Colonic mucosa (tissue), 4 donors: ENCODE measurements at places on chromosomes 2 and 18.

GRCh38 chr2:7009207-7009911 lies 92.1 kb downstream of the RNF144A start:
- no peak for DNase-seq

DNA sequence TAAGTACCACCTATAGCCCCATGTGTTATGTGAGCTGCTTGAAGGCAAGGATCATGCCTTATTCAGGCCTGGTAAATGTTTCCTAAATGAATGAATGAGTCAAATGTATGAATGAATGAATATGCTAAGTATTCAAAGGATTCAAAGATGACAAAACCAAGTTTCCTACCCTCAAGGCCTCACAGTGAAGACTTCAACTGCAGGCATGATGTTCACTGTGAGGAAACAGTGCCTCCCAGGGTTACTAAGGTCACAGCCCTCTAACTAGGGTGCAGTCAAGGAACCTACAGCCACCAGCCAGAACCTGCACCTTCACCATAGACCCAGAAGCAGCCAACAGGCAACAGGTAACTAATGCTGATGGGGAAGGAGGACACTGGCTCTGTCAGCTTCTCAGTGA lies 69.3 kb downstream of the SUMO1 start:
- DNase-seq: no peak

DNA sequence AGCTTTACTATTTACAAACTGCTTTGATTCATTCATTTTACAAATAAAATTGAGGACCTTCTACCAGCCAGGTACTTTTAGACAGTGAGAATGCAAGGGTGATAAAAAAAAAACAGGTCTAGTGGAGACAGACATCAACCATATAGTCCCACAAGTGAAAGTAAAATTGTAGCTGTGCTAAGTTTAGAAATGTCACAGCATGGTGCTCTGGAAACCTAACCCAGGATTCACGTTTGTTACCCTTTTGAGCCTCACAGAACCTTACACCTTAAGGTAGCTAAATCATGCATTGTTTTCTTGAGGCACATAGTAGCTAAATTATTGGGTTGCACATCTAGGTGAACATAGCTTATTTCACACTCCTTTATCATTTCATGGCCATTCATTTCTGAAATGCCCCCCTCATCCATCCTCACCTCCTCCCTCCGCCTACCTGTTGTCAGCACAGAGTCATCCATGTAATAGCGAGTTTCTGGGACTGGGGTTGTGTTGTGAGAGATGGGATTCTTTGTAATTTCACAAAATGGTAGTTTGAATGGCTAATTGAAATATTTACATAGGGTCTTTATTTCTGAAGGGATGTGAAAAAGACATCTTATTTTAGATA lies 7.1 kb downstream of the MTA3 start:
- DNase-seq: no peak

DNA sequence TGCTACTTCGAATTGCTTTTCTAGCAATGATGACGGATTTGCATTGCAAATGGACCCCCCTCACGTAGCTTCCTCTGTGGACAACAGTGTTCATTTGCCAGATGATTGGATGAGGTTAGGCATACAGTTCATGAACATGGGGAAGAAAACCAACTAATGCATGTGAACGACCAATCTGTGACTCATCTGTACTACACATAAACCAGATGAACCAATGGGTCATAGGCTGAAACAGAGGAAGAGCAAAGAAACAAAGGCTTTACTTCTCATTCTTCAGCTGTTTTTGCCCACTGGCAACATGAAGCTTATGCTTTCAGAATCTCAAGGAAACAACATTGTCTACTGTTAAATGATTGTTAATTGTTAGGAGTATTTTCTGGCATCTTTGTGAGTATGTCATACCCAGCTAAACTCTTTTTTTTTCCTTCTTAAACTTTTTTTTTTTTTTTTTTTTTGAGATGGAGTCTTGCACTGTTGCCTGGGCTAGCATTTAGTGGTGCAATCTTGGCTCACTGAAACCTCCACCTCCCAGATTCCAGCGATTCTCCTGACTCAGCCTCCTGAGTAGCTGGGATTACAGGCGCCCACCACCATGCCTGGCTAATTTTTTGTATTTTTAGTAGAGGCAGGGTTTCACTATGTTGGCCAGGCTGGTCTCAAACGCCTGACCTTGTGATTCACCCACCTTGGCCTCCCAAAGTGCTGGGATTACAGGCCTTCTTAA lies 35.5 kb downstream of the EFEMP1 start:
- no peak for DNase-seq

DNA sequence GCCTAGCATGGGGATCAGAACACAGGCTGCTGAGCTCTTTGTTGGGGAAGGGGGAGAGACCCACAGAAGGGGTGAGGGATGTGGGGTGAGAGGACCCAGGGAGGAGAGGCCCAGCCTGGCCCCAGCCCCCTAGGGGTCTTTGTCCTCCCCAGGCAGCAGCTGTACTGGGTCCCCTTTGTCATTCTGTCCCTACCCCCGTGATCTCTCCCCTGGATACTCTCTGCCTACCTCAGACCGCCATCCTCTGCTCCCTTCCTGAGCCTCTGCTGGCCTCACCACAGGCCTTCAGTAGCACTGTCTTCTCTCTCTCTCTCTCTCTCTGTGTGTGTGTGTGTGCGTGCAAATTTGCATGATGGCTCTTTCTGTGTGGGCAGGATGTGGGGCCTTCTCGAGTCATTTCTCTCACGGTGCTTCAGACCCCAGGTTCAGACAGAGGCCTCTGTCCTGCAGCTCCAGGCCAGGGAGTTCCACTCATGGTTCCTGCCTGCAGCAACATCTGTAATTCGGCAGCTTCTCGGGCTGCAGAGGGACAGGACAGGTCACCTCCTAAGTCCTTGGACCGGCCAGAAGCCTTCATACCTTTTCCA lies 1.4 kb downstream of the PSD4 start:
- no peak for DNase-seq

DNA sequence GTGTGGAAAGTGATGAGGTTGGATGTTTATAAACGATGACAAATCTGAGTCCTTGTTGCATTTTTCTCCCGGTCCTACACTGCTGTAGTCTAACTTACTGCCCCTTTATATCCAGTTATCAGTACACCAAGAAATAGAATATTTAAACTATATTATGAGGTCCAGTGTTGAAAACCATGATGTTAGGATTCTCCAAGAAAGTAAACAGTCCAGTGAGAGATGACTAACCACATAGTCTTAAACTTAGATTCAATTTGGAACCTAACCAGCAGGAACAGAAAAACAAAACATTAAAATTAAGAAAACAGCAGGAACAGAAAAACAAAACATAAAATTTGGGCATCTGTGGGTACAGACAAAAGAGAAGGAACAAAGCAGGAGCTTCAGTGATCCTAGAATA lies 143.2 kb downstream of the TPGS2 start:
- no peak for DNase-seq

DNA sequence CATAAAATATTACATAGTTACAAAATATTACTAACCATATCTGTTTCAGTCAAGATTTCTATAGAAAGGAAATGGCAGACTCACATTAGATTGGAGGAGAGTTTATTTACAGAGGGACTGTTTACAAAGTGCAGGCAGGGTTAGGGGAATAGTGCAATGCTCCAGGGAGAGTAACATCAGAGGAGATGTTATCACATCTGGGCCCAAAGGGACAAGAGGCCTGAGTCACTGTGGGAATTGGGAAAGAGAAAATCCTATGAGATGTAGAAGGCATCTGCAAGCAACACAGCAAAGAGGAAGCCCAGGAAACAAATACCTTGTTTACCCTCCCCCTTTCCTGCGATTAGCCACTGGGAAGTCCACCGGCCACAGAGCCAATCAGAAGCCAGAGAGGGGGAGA lies 227.3 kb upstream of the TANK start:
- DNase-seq: no peak

DNA sequence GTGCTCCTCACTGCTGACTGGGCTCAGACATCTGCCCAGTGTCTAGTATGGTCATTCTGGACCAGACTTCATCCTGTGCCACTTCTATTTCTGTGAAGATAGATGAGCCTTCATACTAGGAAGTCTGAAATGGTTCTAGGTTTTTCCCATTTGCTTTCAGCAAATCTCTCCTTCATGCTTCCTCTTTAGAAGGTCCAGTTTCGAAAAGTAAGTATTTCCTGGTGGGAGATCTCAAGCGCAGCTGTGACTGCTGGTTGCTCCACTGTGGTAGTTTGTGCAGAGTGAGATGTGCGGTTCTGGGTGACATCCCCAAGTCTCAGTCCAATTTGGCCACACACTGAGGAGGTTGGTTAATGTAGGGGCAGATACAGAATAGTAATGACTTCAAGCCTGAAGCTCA lies 14.4 kb downstream of the IL36B start:
- DNase-seq: no peak

DNA sequence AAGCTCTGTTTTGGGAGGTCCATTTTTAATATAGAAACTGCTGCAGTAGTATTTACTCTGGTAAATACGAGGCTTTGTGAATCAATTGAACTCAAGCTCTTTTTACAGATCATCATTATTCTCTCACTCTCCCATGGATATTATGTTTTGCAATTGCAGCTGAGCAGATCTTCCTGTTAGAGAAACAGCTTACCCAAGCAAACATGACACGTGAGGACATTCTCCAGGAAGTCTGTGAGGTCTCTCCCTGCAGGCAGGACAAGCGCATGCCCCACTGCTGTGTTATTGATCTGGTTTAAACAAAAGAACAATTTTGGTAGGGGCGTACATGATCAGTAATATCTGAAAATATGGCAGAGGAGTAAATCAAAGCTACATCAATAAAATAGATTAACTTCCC lies 72.1 kb downstream of the COL6A3 start:
- no peak for DNase-seq
